ENCODE measurements at places on chromosomes 3 and 15. TPM values are rescaled to one million over a fixed set of nuclear protein-coding genes. Genes with fewer than 3 reads are reported as not detected.

The TEX55 gene
- total RNA-seq: not detected

The OSBPL10 gene
- 46.7 TPM for total RNA-seq

DNA sequence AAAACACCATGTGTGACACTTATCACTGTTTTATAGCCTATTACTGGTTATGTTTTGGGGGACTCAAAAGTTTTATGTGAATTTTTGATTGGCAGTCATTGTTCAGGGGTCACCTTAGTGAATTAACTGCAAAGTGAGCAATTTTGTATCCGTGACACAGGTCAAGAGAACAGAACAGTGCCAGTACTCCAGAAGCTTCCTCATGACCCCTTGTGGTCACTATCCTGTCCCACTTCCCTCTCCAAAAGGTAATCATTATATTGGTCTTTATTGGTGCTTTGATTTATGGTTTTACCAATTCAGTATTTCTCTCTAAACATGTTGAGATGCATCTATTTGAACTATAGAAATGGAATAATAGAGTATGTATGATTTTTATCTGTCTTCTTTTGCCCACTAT lies 107.1 kb downstream of the STT3B start:
- no peaks in the 10 kb centered on the region for H3K4me1 ChIP-seq
- H3K4me3 ChIP-seq: no peak overlapping the region
- no peaks in the 10 kb centered on the region for H3K27me3 ChIP-seq
- DNase-seq: no peak
- H3K36me3 ChIP-seq: no peaks in the 10 kb centered on the region

- peaks cover 7% of the 10 kb centered on the region for H3K36me3 ChIP-seq
- H3K4me1 ChIP-seq: no peaks in the 10 kb centered on the region
- DNase-seq: no peak
- H3K27me3 ChIP-seq: no peaks in the 10 kb centered on the region
- no peak overlapping the region for H3K27ac ChIP-seq
Measured at GRCh38 chr3:28039234-28039633, 202.2 kb upstream of the CMC1 start.

DNA sequence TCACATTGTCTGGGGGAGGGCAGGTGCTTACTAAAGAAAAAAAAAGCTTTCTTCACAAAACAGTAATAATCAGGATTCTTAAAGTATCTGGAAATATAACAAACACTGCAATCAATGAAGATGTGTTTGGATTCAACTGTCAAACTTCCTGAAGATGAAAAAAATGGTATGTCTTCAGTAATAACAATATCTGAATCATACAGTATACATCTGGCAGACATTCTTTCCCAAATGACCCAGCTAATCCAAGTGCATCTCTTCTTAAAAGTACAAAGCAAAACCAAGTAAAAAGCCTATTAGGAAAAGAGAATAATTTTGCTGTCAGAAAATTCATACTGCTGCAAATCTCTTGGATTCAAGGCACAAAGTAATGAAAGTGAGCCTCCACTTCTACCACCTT lies 145.0 kb upstream of the MCTP2 start:
- no peak overlapping the region for H3K4me3 ChIP-seq
- no peaks in the 10 kb centered on the region for H3K27me3 ChIP-seq
- H3K4me1 ChIP-seq: no peaks in the 10 kb centered on the region

DNA sequence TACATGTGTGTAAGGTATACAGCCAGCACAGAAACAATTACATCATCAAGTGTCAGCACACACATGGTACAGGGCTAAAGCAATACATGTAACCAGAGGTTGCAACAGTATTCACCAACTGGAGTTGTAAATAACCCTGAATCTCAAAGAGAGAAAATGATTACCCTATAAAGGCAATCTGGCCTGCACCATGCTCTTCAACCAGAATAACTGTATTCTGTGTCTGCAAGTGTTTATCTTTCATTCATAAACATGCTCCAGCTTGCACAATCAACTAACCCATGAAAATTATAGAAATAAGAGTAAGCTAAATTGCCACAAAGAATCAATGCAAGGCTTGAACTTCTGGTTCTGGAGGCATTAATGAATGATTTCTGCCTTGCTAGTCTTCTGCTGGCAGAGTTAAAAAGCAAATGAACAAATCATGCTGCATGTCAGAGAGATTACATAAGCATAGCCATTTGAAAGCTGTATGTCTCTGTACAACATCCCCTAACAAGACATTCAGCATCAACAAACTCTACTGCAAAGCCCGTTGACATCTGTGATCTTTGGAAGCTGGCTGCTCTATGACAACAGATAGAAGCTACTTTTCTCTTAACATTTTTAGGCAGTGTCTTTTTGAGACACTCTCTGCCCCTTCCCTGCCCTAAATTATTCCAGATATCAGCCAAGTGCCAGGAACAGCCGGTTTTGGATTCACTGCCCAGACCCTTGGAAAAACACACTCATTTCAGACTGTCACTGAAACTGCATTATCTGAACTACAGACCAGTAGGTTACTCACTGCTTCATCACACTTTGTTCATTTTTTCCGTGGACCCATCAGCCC lies 871.0 kb downstream of the OTOL1 start:
- H3K27me3 ChIP-seq: no peaks in the 10 kb centered on the region
- no peak overlapping the region for H3K27ac ChIP-seq
- no peak for DNase-seq
- peaks cover 1% of the 10 kb centered on the region for H3K36me3 ChIP-seq
- no peak overlapping the region for H3K4me3 ChIP-seq

GRCh38 chr3:9909221-9910013 lies 6.8 kb downstream of the IL17RE start:
- no peaks in the 10 kb centered on the region for H3K36me3 ChIP-seq
- H3K27ac ChIP-seq: no peak overlapping the region
- H3K4me3 ChIP-seq: no peak overlapping the region
- no peak for DNase-seq
